NCI-H2081 treated with DMSO at 0.1 percent for 48 hours (cell line): ENCODE measurements at places on chromosomes 7 and 10.

- DNase-seq, result no peak
Measured at GRCh38 chr7:18426564-18427226, 68.9 kb upstream of the HDAC9 start.

DNA sequence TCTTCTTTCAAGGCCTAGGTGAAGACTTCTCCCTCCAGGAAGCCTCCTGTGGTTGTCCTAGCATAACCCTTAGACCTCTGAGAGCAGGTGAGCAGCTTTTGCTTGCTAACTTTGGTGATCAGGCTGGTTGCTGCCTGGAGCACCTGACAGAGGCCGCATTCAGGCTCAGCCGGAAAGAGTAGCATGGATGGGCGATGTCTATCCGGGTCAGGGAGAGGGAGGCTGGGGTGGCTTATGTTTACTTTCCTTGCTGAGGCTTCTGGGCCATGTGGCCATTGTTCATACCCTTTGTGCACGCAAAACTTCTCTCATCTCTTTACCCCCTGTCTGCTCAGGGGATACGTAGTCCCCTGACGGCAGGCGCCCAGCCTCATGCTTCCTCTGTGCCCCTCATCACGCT is 27.4 kb upstream of the PCBD1 start:
- no peak for DNase-seq

DNA sequence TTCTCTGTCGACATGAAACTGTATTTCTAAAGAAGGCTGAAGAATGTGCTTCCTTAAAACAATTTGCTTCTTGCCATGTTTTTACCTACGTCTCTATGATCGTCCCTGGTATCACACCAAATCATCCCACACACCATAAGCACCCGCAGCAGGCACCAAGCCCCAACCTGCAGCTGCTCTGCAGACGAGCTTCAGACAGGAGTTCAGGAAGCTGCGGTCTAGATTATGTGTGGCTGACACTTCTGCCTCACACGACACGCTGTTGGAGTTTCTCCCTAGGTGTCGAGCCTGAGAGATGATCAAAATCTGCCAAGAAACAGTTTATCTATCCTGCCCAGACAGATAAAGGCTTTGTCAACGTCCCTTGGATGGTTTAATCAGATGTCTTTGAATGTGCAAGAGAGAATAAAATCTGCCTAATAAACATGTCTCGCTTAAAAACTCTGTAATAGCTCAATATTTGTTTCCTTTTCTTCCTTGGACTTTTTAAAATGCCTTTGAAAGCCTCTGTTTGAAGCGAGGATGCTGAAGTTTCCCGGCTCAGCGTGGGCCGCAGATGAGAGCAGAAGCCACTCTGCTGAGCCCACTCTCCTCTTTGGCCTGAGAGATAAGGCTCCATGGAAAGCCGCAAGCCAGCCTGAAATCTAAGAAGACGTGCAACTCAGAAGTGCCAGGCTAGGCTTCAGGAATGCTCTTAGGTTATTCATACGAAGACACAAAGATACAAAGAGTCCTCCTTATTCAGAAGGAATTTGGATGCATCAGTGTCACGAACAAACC is 158.3 kb upstream of the PFKP start:
- DNase-seq, result no peak

GRCh38 chr10:86267286-86268195 is 99.1 kb downstream of the GRID1 start:
- no peak for DNase-seq

- DNase-seq, result no peak
Measured at GRCh38 chr7:40795607-40796006, 660.8 kb downstream of the SUGCT start.
